ENCODE measurements at places on chromosomes 6 and 20.

DNA sequence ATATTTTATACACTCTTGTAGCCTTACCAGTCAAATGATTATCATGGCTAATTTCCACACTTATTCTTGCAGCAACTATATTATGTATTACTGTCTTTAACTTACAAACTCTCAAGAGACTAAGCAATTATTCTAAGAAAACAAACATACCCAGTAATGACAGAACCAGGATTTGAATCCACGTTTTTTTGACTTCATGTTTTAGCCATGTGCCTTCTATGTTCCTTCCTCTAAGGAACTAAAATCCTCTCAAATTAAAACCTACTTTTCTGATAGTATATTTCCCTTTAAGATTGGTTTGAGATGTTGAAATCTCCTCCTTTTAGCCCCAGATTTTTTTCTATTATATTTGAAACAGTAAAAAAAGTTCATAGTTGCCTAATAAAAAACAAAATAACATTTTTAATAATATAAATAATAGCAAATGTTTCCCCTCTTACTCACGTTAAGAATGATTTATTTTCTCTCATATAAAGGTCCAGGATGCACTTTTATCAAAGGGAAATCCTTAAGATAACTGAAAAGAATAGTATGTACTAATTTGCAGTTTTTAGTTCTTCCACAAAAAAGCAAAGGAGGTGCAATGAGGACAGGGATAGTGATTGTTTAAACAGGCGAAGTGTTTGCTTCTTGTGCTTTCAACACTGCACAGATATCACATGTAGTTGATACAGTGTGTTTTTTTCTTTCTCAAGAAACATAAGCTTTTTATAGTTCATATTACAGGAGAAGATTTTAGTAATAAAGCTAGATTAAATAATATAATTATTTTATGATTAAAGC lies 54.0 kb downstream of the VTA1 start:
- no peak for DNase-seq

DNA sequence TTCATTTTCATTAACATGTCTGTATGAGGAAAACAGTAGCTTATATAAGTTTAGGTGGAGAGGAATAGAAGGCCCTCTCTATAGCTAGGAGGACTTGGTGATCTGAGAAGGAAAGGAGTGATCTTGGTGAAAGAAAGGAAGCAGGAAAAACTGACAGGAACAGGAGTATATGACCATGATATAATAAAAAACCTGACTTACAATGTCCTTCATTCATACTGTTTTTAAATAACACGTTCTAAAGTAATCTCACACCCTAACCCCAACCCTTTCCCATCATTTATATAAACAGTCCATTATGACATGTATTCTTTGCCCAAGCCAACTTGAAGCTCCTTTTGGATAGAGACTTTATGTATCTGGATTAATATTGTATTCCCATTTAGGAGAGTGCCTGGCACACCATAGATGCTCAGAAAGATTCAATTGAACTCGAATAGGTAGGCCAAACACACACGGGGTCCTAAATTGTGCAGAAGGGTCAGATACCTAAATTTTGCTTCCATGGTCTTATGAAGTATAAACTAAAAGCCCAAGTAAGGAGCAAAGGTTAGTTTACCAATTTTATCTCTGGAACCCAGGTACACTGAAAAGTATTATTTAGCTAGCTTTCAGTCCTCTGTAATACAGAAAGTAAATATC lies 75.9 kb downstream of the OR2B2 start:
- DNase-seq, result no peak

GRCh38 chr6:119285908-119286625 lies 63.5 kb downstream of the MAN1A1 start:
- DNase-seq, result no peak

DNA sequence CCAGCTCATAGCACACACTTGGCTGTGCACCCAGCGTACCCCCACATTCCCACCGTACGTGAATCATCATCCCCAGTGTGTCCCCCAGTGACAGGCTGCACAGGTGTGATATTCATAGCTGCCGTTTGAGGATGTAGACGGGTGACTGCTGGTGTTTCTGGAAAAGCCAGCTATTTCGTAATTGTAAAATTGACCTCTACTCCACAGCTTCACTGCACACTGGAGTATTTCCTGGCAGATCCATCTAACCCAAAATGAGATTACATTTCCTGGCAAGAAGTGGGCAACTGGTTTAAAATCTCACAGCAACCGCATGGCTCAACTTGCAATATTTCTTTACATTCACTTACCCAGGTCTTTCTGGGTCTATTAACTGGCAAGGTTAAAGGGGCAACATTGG lies 30.3 kb downstream of the CD83 start:
- DNase-seq, result no peak

GRCh38 chr6:163339466-163339865 lies 75.1 kb upstream of the QKI start:
- DNase-seq, result no peak

- peak; percentile 8 for DNase-seq
Observed at GRCh38 chr6:131807644-131808459, at the start of gene ENPP1. Gene ENPP1, plus strand, starts transcription at chr6:131808020. Its CDS starts 16 bp downstream, at chr6:131808036.

DNA sequence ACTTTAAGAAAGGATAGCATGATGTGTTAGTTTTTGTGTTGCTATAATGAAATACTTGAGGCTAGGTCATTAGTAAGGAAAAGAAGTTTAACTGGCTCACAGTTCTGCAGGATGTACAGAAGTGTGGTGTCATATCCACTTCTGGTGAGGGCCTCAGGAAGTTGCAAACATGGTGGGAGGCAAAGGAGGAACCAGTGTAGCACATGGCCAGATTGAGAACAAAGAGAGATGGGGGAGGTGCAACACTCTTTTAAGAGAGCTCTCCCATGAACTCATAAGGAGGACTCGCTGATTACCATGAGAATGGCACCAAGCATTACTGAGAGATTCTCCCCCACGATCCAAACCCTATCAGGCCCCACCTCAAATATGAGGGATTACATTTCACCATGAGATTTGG lies 265.4 kb downstream of the RIMS1 start:
- DNase-seq, result no peak

- DNase-seq, result no peak
Observed at GRCh38 chr6:50025258-50025657, 3.5 kb upstream of the DEFB110 start.

GRCh38 chr6:15623276-15624116 lies 39.3 kb downstream of the DTNBP1 start:
- DNase-seq, result no peak

DNA sequence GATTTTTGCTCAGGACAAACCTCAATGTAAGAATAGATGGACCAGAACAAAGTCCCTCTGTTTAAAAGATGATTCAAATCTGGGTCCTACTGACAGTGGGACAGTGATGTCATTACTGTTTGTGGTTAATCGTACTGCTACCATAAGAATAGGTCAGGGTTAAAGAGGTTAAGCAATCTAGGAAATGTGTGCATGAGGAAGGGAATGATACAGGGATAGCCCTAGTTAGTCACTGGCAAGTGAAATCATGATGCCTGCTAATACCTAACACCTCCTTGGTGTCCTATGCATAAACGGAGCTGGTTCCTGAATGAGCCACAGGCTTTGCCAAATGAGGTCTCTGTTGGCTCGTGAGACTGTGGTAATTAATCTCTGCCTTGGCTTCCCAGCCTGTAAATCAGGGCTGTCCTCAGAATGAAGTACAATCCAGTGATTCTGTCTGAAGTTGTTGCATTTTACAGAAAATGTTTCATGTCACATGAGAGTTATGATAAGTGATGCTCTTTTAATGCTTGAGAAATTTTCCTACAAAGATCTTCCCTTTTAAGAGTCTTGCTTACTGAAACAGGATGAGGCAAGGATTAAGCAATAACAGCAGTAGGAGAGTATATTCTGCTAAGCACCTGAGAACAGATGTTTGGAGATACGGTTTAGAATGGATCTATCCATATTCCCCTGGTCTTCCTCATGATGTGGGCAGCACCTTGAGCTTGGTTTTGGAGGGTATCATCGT lies 3.8 kb downstream of the MEP1A start:
- no peak for DNase-seq

DNA sequence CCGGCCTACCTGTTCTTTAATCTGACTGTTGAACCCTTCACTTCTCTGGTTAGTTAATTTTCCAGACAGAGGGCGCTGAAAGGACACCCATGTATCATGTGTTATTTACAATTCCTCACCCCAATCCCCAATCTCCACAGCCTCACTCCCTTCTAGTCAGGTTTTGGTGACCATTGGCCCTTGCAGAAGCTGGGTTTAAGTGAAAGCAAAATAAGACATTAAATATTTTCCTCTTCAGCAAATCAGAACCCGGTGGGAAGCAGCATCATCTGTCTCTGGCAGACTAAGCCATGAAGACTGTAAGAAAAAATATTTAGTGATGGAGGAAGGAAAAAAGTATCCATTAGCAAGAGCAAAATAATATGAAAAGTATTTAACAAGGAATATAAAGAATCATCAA lies 9.4 kb upstream of the HLA-DQA1 start:
- no peak for DNase-seq

DNA sequence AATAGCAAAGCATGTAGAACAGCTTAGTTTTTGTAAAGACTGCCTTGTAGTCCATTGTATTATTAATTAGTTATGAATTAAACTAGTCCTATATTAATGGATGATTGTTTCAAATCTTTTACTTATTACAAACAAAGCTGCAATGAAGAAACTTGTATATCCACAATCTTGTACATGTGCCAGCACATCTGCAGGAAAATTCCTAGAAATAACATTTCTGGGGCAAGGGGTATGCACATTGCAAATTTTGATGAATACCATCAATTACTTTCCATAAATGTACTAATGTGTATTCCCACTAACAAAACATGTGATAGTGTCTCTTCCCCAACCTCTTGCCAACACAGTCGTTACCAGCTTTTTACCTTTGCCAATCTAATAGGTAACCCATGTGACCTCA lies 73.6 kb upstream of the AKAP12 start:
- no peak for DNase-seq

GRCh38 chr6:67679566-67680296 lies 955.4 kb upstream of the ADGRB3 start:
- no peak for DNase-seq

GRCh38 chr20:45993197-45993951 lies 15.3 kb upstream of the MMP9 start:
- DNase-seq, result no peak
